ENCODE measurements at places on chromosomes 6 and 20. TPM values are rescaled to one million over a fixed set of nuclear protein-coding genes. Genes with fewer than 3 reads are reported as not detected.

MROH8 gene
- 4.8 TPM for total RNA-seq

GRCh38 chr6:4078691-4079471 is at the start of gene FAM217A:
Gene FAM217A, minus strand, starts transcription at chr6:4079137. Its CDS starts 1,723 bp downstream, at chr6:4077414.
- DNase-seq, result no peak

GRCh38 chr6:87373377-87373776 is 28.8 kb downstream of the C6orf163 start:
- no peak for DNase-seq

DNA sequence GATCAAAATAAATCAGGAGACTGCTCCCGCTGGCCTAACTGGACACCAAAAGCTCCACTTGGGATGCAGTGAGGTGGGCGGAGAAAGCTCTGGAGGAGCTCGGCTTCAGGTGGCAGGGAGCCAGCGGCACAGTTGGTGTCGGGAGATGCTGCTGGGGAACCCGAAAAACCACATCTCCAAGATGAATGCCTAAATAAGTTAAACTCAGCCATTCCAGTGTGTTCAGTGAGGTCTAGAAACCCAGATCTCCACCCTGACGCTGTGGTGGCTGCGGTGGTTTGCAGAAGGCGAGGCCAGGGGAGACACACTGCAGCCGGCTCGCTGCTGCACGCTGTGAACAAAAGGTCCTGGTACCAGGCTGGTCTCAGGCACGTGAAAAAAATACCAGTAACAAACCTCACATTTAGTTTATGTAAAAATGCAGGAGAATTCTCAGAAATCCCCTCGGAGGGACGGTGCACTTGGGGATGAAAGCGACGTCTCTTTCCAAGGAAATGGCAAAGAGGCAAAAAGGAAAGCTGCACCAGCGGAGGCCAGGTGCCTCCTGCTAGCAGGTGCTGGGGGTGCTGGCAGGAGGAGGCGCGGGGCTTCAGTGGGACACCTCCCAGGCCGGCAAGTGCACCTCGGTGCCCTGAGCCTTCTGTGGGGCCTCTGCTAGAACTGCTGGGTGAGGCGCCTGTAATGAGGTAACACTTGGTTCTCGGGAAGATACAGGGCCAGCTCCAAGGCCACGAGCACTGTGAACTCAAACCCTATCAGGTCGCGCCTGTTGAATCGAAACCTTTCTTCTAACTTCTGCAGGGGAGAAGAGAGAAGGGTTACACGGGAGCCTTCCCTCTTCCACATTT is 3.6 kb downstream of the RPS21 start:
- DNase-seq, result no peak

- no peak for DNase-seq
Measured at GRCh38 chr6:152240436-152240835, 396.7 kb downstream of the SYNE1 start.

SNAP91 gene
- total RNA-seq, result not detected

ENPP4 gene
- 20.2 TPM for total RNA-seq

- no peak for DNase-seq
Measured at GRCh38 chr6:51854347-51854746, 233.1 kb downstream of the PKHD1 start.

MAN1A1 gene
- total RNA-seq, result 30.3 TPM

DNA sequence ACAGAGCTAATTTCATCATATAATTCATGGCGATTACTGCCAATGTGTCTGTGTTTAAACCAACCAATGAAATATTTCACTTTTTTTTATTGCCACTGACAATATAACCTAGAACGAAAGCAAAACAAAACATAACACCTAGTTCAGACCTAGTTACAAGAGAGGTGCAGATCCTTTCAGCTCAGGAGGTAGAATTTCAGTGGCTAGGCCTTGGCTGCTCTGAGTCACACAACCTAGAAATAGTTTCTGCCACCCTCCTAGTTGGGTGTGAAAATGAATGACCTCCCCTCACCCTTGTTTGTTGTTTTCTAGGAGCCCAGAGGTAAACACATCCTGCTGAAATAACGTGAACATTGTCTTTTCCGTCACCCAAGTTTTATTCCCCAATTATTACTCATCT is 356.3 kb downstream of the HTR1B start:
- no peak for DNase-seq

DPPA5 gene
- total RNA-seq, result not detected

GRCh38 chr6:91486200-91486599 is 899.3 kb upstream of the MAP3K7 start:
- no peak for DNase-seq

TP53TG5 gene
- total RNA-seq, result 2.0 TPM
